ENCODE measurements at places on chromosomes 1 and 21.

DNA sequence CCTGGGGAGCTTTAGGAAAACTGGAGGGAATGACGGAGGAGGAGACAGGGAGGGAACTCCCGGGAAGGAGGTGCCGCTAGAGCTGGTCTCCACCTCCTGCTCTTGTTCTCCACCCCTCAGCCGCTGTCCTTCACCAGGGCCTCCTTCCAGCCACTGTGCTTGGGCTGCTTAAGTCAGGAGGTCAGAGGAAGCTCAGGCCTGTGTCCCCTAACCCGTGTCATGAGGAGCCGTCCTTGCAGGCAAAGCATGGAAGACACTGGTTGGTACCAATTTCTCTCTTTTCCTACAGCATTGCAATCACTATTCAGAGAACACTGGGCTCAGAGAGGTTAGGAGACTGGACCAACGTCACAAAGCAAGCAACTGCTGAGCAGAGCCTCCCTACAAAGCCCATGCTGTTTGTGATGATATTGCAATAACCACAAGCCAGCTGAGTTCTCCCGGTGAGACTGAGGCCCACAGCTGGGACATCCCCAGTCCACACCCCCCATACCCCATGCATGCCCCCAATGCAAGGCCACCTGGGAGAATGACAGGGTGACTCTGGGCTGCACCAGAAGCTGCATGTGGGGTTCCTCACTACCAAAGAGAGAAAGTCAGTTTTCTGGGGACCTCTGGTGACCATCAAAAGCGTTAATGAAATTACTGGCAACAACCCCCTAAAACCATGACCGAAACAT is 427.5 kb downstream of the NPHP4 start:
- no peak for DNase-seq

GRCh38 chr1:86823821-86824500 is 90.0 kb downstream of the SELENOF start:
- DNase-seq: no peak

DNA sequence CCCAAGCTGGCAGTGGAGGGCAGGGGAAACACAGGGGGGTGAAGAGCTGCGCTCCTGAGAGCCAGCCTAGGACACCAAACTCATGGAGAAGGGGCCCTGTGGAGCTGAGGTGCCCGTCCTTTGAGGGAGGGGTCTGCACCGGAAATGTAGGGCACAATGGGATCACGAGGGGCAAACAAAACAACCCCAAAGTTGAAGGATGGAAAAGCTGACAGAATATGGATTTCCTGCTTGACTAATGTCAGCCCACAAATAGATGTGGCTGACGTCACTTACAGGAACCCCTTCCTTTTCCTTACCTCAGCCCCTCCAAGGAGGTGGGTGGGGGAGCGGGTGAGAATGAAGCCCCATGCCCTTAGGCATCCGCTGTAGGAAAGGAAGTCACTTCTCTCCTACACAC is 110.9 kb downstream of the KCNN3 start:
- DNase-seq: peak; percentile 66

DNA sequence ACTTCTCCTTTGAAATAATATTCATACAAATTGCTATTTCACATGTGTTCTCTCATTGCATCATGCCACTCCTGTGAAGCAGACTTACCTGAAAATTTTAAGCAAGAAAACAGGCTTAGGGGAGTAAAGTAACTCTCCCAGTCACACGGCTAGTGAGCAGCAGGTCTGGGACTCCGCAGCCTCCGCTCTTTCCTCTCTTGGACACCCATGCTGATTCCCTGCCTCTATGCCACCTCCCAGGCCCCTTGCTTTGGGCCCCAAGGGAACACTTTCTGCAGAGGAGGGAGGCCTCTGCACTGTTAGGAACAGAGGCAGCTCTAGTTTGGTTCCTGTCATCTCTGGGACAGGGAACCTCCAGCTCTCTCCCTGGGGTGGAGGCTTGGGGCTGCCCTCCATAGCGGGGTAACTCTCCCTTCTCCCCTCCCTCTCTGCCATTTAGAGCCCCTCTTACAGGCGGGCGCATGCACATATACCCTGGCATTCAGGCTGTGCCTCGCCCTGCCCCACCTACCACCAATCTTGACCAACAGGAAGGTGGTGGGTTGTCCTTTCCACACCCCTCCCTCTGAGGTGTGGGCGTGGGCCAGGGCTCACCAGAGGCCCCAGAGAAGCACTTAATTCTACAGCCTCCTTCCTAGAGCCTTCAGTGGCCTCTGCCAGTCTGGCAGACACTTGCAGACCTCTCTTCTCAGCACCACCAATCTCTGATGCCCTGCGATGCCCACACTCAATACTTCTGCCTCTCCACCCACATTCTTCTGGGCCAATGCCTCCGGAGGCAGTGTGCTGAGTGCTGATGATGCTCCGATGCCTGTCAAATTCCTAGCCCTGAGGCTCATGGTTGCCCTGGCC is at the start of gene RXFP4:
Gene RXFP4 (plus strand): TSS at position 646 of the 852 bp plus-strand sequence. CDS start 72 bp downstream, at position 718.
- no peak for DNase-seq

DNA sequence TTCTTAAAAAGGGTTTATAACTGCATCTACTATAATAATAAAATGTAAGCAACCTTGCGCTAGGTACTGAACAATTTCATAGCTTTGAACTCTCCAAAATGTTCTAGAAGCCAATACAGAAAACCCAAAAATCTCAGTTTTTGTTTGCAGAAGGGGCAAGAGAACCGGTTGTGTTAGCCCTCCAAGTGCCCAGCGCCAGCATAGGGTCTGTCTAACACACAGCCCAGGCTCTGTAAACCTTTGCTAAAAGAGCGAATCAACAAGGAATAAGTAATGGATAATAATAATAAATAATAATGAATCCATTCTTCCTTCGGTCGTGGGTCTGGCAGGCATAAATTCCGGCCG is 333 bp upstream of the CHAF1B start:
- no peak for DNase-seq

All from stimulated activated CD4-positive, alpha-beta T cell treated with anti-CD3 and anti-CD28 coated beads, Interleukin-12 subunit alpha, Interleukin-12 subunit beta, amount 100 ng/mL, for 4 hours (primary cell).